ENCODE measurements at places on chromosomes 1 and 21. TPM values are rescaled to one million over a fixed set of nuclear protein-coding genes. Genes with fewer than 3 reads are reported as not detected.

SORT1 gene
- 0.20 TPM for total RNA-seq

S100B gene
- not detected for total RNA-seq

TMEM82 gene
- total RNA-seq, result not detected

OLFML2B gene
- not detected for total RNA-seq

TCP10L gene
- 0.58 TPM for total RNA-seq

MATN1 gene
- 0.93 TPM for total RNA-seq

DPYD gene
- total RNA-seq, result 10.3 TPM

FCRL5 gene
- total RNA-seq, result 40.4 TPM

DNA sequence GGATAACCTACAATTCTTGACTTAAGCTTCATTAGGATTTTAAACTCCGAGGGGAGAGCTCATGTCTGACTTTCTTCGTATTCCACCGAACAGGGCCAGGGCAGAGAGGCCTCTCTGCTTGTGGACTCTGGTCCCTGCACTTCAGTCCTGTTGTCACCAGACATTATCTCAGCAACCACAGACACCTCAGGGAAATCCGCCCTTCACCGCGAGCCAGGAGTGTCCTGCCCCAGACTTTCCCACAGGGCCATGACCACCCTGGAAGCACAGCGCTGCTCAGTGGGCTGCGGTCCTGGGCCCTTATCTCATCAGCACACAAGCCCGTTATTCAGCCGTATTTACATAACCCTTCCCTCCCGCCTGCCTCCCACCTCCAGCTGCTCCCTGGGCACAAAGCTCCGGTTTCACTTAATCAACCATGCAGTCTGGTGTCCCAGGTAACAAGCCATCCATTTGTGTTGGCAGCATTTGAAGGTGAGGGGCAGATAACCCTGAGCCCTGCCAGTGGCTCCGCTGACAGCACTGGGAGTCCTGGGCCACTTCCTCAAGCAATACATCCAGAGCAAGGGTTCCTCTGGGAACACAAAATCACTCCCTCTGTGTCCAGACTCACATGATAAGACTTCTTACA lies 122.8 kb upstream of the RAB4A start:
- H3K4me1 ChIP-seq, result no peaks in the 10 kb centered on the region
- no peak overlapping the region for H3K4me3 ChIP-seq
- no peak overlapping the region for H3K27ac ChIP-seq
- peaks cover 21% of the 10 kb centered on the region for H3K27me3 ChIP-seq
- DNase-seq, result no peak

DNA sequence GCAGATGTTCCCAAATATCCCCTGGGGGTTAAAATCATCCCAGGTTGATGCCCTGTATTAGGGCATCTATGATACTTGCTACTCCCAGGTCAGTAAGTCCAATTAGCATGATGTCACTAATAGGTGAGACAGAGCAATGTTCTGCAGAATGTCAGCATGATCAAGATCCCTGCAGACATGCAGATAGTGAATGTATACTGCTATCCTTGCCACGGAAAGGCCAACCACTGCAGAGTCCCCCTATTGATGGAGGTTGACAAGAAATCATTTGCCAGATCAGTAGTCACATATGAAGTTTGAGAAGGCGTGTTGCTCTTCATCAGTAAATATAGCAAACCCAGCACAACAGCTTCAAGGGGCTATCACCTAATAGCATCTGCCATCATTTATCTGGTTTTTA lies 97.4 kb downstream of the SETD4 start:
- H3K27me3 ChIP-seq, result peaks cover 10% of the 10 kb centered on the region
- no peak overlapping the region for H3K27ac ChIP-seq
- H3K4me3 ChIP-seq, result no peak overlapping the region
- no peaks in the 10 kb centered on the region for H3K36me3 ChIP-seq
- H3K4me1 ChIP-seq, result no peaks in the 10 kb centered on the region

- no peak for DNase-seq
- H3K27me3 ChIP-seq, result peaks cover 8% of the 10 kb centered on the region
- peaks cover 7% of the 10 kb centered on the region for H3K4me1 ChIP-seq
- no peak overlapping the region for H3K27ac ChIP-seq
- no peaks in the 10 kb centered on the region for H3K36me3 ChIP-seq
Measured at GRCh38 chr1:31108861-31109260, 43.3 kb upstream of the PUM1 start.

DNA sequence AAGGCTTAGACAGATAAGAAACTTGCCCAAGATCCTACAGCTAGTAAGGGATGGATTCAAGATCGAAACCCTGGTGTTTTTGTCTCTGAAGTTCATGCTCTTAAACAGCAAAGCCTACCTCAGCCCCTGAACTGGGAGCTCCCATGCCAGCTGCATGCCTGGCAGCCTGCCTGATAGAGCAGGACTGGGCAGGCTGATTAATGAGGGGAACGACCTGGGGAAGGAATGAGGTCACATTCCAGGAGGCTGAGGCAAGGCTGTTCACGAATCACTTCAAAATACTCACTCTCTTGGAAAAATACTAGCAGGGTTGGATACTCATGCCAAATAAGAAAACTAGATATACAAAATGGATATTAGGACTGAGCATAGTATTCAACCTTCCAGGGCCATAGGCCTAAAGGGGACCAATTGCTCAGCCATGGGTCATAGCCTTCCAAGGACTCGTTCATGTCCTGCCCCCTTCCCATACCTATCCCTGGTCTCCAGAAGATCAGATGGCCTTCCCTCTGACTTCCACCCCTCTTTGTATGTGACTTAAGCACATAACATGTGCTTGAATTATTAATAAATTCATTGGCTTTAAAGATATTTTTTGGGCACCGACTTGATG lies 15.6 kb upstream of the TACSTD2 start:
- no peaks in the 10 kb centered on the region for H3K4me1 ChIP-seq
- no peak overlapping the region for H3K4me3 ChIP-seq
- no peak overlapping the region for H3K27ac ChIP-seq
- H3K27me3 ChIP-seq, result peaks cover 6% of the 10 kb centered on the region
- H3K36me3 ChIP-seq, result no peaks in the 10 kb centered on the region
- no peak for DNase-seq

- peak overlapping the region; percentile 88 for H3K27ac ChIP-seq
- H3K4me1 ChIP-seq, result peaks cover 78% of the 10 kb centered on the region
- DNase-seq, result no peak
Measured at GRCh38 chr1:155006601-155007101, 4.0 kb downstream of the ZBTB7B start.

DNA sequence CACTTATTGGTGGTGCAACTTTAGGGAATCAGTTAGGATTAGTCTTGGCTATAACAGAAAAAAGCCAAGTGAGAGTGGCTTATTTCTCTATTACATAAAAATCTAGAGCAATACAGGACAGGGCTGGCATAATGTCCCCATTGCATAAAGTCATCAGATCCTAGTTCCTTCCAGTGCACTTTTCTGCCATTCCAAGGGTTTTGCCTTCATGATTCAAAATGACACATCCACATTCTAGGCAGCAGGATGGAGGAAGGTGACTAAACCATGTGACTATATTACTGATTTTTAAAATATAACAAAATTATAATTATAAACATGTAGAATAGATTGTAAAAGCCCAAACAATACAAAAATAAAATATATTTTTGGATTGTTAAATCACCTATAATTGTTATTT lies 18.8 kb downstream of the JUN start:
- H3K4me3 ChIP-seq, result no peak overlapping the region
- no peaks in the 10 kb centered on the region for H3K36me3 ChIP-seq
- no peak overlapping the region for H3K27ac ChIP-seq

GRCh38 chr1:89965193-89965768 lies 29.6 kb upstream of the ZNF326 start:
- peaks cover 1% of the 10 kb centered on the region for H3K27me3 ChIP-seq
- H3K4me1 ChIP-seq, result peaks cover 18% of the 10 kb centered on the region
- no peak overlapping the region for H3K4me3 ChIP-seq

DNA sequence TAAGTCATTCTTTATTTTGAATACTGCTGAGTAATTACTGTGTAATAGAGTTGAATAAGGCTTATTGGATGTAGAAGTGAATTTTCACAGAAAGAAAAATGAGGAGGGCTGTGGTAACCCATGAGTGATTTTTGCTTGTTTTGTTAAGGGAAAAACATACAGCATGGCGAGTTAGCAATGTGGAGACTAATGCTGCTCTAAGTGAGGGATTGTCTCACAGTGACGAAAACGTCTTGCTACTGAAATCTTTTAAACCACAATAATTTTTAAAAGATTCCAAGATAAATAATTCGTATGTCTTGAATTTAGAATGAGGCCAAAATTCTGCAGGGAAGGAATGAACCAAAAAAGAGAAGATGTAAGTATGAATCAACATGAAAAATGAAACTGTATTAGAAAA lies 16.2 kb upstream of the PLA2G4A start:
- H3K27me3 ChIP-seq, result no peaks in the 10 kb centered on the region
- H3K4me3 ChIP-seq, result no peak overlapping the region
- H3K27ac ChIP-seq, result no peak overlapping the region
- no peak for DNase-seq
- no peaks in the 10 kb centered on the region for H3K4me1 ChIP-seq
- H3K36me3 ChIP-seq, result no peaks in the 10 kb centered on the region

GRCh38 chr1:1296070-1297061 lies 11.4 kb downstream of the ACAP3 start:
- H3K27ac ChIP-seq, result no peak overlapping the region
- peaks cover 6% of the 10 kb centered on the region for H3K4me1 ChIP-seq
- H3K36me3 ChIP-seq, result no peaks in the 10 kb centered on the region
- H3K27me3 ChIP-seq, result no peaks in the 10 kb centered on the region
- H3K4me3 ChIP-seq, result no peak overlapping the region

GRCh38 chr1:25933479-25934365 lies 27.5 kb upstream of the STMN1 start:
- no peaks in the 10 kb centered on the region for H3K4me1 ChIP-seq
- no peaks in the 10 kb centered on the region for H3K36me3 ChIP-seq
- peaks cover 15% of the 10 kb centered on the region for H3K27me3 ChIP-seq
- H3K4me3 ChIP-seq, result no peak overlapping the region

- H3K27me3 ChIP-seq, result peaks cover 1% of the 10 kb centered on the region
- no peak for DNase-seq
- no peaks in the 10 kb centered on the region for H3K36me3 ChIP-seq
Measured at GRCh38 chr1:61175976-61176375, 93.6 kb downstream of the NFIA start.

- peaks cover 67% of the 10 kb centered on the region for H3K36me3 ChIP-seq
- no peak for DNase-seq
- no peaks in the 10 kb centered on the region for H3K27me3 ChIP-seq
- peaks cover 45% of the 10 kb centered on the region for H3K4me1 ChIP-seq
- H3K4me3 ChIP-seq, result peak overlapping the region; percentile 8
Measured at GRCh38 chr1:183630748-183631147, 4.8 kb downstream of the ARPC5 start.

GRCh38 chr1:26281971-26282370 lies 2.1 kb downstream of the SH3BGRL3 start:
- no peak for DNase-seq
- H3K27me3 ChIP-seq, result no peaks in the 10 kb centered on the region
- H3K4me3 ChIP-seq, result peak overlapping the region; percentile 88
- peaks cover 39% of the 10 kb centered on the region for H3K36me3 ChIP-seq
- peak overlapping the region; percentile 82 for H3K27ac ChIP-seq

DNA sequence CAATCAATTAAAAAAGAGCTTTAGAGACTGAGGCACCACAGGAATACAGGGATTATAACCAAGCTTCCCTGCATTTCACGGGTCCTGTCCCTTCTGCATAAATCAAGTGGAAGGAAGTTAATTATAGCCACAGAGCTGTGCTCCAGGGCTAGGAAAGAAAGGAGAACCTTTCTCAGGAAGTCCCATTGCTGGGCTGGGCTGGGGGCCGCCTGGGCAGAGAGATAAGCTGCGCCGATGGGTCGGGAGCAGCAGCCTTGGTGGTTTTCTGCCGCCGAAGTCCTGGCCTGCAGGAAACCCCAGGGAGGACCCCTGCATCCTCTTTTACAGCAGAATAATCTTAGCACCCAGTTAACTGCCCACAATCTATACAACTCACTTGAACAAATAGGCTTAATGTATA lies 12.6 kb upstream of the CD34 start:
- peaks cover 31% of the 10 kb centered on the region for H3K27me3 ChIP-seq
- H3K36me3 ChIP-seq, result no peaks in the 10 kb centered on the region

- H3K36me3 ChIP-seq, result no peaks in the 10 kb centered on the region
- H3K27ac ChIP-seq, result no peak overlapping the region
- no peak overlapping the region for H3K4me3 ChIP-seq
- no peak for DNase-seq
- H3K27me3 ChIP-seq, result peaks cover 19% of the 10 kb centered on the region
Measured at GRCh38 chr1:201444792-201445191, 23.3 kb upstream of the TNNI1 start.

DNA sequence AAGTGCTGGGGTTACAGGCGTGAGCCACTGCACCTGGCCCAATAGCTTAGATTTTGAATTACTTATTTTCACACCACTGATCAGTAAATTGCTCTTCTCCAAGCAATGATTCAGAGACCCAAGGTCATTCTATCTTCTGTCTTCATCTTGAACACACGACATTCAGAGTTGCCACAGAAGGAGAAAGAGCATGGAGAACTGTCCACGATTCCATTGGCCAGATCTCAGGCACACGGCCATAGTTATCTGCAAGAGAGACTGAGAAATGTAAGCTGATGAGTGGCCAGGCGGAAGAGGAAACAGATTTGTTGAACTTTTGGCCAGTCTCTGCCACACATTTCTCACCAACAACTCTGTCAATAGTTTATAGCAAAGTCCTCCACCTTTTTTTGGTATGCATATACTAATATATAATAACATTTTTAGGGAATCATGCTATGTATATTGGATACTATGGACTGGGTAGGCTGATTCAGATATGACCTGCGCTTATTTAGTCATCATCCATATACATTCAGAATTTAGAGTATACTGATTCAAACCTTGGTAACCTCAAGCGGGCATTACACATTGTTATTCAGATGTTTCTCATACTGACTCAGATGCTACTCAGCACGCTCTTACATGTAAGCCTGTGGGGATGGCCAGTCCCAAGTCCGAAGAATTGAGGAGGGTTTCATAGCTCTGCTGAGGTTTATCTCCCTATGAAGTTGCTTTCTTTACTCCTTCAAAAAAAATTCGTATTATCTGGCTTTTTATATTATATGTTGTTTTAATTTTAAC lies 25.5 kb upstream of the CAP1 start:
- no peak for DNase-seq
- H3K4me3 ChIP-seq, result no peak overlapping the region
- no peaks in the 10 kb centered on the region for H3K36me3 ChIP-seq
- no peaks in the 10 kb centered on the region for H3K27me3 ChIP-seq
- H3K27ac ChIP-seq, result no peak overlapping the region
- H3K4me1 ChIP-seq, result peaks cover 15% of the 10 kb centered on the region

- H3K36me3 ChIP-seq, result peaks cover 36% of the 10 kb centered on the region
- no peak overlapping the region for H3K27ac ChIP-seq
- H3K4me3 ChIP-seq, result no peak overlapping the region
- H3K4me1 ChIP-seq, result peaks cover 68% of the 10 kb centered on the region
Measured at GRCh38 chr1:6033986-6034749, 11.5 kb upstream of the KCNAB2 start.

- H3K27me3 ChIP-seq, result no peaks in the 10 kb centered on the region
- H3K4me1 ChIP-seq, result peaks cover 49% of the 10 kb centered on the region
- peak overlapping the region; percentile 59 for H3K27ac ChIP-seq
- DNase-seq, result no peak
- H3K36me3 ChIP-seq, result peaks cover 46% of the 10 kb centered on the region
Measured at GRCh38 chr1:77975386-77975785, 3.5 kb downstream of the FUBP1 start.

All from activated B cell treated with CpG ODN at 0.5 μM for 24 hours (primary cell).